NT2/D1 (cell line): ENCODE measurements at places on chromosomes 3 and 15.

DNA sequence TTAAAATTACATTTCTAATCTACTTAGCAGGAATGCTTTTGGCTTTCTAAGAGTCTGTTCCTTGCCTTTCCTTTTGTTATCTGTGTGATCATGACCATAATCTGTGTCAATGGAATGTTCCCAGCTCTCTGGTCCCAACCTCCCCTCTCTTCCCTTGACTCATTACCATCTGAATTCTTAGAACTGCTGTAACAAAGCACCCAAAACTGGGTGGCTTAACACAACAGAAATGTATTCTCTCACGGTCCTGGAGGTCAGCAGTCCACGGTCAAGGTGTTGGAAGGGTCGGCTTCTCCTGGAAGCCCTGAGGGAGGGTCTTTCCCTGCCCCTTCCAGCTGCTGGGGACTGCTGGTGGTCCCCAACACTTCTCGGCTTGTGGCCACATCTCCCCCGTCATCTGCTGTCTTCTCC is 81.1 kb downstream of the LRRK1 start:
- DNase-seq, result peak; percentile 84

GRCh38 chr15:46088486-46089445 is 453.9 kb downstream of the SQOR start:
- no peak for DNase-seq

DNA sequence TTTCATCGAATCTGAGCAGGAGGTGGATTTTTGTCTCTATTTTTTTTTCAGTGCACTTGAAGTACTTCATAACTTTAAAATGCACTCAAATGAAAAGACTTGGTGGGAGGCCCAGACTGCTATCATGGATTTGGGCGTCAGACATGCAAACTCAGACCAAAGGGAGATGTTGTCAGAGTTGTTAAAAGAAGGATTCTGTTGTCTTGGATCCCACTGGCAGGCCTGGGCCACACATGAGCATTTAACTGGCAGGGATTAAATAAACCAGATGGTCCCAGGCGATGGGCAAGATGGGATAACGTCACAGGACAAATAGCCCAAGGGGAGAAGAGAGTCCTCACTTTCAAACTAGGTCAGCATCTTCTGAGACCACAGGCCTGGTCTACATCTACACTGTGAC is 15.4 kb downstream of the RTP1 start:
- no peak for DNase-seq

DNA sequence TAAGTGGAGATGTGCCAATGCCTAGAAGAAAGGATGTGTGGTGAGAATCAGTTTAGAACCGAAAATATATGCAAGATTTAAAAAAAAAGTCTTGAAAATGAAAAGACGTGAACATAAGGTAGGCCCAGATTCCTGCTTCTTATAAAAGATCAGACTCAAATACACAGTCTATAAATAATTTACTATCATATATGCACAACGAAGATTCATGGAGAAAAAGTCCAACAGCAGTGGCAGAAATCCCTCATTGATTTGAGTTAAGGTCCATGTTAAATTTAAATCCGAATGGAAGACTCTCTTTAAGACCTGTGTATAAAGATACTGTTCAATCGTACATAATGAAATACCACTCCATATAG is 227.2 kb downstream of the OCA2 start:
- no peak for DNase-seq

GRCh38 chr3:111735243-111735758 is 123.8 kb upstream of the PHLDB2 start:
- DNase-seq, result no peak
